ENCODE measurements at places on chromosomes 7 and 10.

DNA sequence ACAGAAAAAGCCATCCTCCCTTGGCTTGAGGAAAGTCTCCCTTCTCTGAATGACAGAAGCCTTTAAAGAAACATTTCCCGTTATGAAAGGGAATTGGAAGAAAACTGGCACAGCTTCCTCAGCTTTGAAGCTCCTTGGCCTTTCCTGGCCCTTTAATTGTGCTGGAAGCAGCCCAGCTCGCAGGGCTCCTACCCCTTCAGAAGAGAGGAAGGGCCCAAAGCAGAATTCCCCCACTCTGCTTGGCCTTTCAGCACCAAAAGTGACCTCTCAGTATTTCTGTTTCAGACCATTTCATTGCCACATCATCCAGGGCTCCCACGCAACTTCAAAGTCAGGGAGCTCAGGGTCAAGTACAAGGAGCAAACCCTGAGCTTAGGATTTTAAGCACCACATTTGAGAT is 4.2 kb downstream of the AFAP1L2 start:
- no peak for DNase-seq

DNA sequence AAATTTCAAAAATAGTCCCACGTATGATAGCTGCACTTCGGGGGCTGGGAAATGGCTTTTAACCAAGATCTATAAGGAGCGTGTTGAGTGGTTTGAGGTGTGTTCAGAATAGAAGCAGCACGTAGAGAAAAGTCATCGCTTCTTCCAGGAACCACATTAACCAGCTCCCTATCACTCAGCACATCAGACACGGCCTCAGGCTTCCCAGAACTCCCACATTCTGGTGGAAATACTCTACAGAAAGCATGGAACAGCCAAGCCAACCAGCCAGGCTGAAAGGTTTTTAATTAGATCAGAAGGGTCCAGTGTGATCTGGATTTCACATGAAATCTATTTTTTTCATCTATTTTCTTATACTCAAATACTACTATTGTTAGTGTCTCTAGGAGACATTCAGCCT is 231.5 kb upstream of the NRP1 start:
- DNase-seq, result no peak

DNA sequence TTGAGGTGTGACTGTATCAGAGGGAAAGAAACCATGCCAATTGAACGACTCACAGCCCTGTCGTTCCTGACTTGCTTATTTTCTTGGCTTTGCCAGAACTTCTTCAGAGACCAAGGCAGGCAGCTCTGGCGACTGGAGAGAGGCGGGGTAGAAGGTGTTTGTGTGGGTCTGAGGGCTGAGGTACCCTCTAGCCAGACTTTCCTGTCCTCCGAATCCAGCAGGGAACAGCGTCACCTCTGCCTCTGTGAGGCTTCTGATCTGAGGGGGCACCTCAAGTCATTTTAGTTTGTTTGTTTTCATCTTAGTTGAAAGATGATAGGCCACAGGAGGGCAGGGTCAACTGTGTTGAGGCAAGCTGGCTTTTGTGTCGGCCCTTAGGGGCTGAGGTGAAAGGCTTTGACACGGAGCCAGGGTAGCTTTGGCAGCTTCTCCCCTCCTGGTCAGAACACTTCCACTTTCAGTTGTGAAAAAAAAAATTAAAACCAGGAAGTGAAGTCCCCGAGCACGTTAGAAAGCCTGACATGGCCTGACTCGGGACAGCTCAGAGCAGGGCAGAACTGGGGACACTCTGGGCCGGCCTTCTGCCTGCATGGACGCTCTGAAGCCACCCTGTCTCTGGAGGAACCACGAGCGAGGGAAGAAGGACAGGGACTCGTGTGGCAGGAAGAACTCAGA is 1.9 kb downstream of the ACSL5 start:
- peak; percentile 13 for DNase-seq

DNA sequence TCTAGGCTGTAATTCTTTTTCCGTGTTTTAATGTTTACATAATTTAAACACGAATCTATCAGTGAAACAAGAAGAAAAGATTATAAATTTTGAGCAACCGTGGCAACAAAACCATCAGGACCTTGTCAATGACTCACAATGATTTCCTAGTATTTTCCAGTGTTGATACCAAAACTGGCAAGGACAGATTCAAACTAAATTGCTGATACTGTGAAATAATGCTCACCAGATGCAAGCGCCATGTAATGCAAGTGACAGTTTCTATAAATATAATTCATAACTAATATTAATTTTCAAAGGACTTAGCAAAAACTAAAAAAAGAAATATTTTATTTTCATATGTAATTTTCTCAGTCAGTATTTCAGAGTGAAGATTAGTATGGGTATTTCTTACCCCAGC is 203.6 kb downstream of the LRRN3 start:
- DNase-seq, result no peak

- no peak for DNase-seq
Measured at GRCh38 chr7:31633894-31634494, 53.0 kb upstream of the PPP1R17 start.

DNA sequence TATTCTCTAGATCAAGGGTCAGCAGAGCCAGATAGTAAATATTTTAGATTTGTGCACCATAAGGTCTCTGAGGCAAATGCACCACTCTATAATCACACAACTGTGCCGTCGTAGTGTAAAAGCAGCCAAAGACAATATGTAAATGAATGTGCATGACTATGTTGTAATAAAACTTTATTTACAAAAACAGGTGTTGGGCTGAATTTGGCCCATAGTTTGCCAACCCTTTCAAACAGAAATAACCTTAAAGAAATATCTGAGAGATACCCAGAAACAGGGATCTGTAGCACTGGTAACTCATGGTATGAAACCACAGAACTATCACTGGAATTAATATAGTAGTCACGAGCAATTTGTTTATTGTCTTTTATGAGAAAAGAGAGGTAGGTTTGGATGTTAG is 86.0 kb downstream of the ARID5B start:
- DNase-seq, result no peak

- no peak for DNase-seq
Measured at GRCh38 chr7:131741446-131741845, 185.0 kb upstream of the PODXL start.

GRCh38 chr10:74081192-74081803 is 69.3 kb downstream of the AP3M1 start:
- DNase-seq, result no peak

DNA sequence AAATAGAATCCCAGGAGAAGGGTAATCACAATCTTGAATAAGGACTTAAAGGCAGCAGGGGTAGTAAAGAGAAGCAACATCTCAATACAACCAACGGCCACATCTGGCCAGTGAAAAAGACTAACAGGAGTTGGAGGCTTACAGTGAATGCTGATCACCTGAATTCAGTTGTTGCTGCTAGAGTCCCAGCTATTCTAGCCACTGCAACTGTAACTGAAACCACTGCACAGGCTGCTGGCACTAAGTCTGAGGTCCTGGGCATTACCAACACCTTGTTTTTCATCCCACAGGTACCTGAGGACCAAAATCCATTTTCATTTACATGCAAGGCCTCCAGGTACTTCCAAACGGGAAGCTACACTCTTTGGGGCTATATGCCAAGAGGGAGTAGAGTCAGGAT is 44.4 kb downstream of the TPK1 start:
- no peak for DNase-seq

- no peak for DNase-seq
Measured at GRCh38 chr10:69772933-69773704, 28.6 kb upstream of the COL13A1 start.

DNA sequence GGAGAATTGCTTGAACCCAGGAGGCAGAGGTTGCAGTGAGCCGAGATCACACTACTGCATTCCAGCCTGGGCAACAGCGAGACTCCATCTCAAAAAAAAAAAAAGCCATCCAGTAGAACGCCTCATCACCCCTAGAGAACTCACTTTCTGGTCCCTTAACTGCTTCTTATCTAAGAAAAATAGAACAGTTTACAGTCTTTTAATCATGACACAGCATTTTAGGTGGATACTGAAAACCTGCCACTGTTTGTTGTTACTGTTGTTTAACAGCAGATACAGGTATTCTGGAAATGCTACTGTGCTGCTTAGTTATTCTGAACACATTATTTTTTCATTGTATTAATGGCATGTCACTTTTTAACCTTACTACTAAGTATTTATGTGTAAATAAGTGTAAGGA is 624.3 kb upstream of the GHITM start:
- no peak for DNase-seq

DNA sequence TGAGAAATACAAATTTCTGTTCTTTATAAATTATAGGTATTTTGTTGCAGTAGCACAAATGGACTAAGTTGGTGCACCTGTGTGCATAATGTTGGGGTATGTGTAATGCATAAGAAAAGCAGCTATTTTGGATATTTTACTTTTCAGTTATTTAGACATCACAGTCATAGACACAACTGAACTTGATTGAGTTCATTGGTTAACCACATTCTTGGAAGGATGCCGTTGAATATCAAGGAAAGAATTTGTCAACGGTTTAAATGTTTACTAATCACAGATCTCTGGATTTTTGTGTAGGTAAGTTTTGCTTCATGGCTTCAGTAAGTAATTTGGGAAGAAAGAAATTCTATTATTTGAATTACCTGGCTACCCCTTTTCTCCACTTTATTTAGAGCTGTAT is 4.1 kb downstream of the OTUD1 start:
- no peak for DNase-seq

DNA sequence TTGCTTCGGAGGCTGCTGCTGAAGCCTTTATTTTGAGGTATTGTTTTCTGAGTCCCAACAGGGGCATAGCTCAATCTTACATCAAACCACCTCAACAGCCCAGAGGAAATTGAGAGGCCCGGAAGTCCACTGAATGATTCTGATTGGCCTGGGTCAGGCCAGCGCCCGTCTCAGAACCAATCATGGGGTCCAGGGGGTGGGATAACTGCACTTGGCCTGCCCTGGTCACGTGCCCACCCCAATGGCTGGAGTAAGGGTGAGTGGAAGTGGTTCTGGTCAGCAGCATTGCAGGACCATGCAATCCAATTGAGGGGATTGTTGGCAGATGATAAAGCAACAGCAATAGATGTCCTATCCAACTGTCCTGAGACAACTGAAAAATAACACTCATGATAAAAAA is 190.6 kb downstream of the HERPUD2 start:
- no peak for DNase-seq

DNA sequence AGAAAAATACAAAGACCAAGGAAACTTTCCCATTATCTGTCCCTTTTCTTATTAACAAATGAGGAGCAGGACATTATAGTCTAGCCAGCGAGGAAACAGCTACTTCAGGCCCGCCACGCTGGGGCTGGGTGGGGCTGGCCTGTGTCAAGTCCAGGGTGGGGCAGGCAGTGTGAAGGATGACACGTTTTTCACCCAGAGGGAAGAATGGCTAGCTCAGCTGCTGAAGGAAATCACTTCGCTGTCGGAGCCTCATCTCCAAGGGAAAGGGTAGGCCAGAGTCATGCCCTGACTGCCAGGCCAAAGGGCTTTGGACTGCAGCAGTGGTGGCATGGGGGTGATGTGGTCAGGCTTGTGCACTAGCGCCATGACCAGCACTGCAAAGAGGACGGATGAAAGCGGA is 24.4 kb downstream of the COL13A1 start:
- no peak for DNase-seq

- DNase-seq, result peak; percentile 94
Measured at GRCh38 chr7:44123190-44124003, at the start of gene POLD2. Gene POLD2 (minus strand): TSS chr7:44123548. CDS start chr7:44122053, 1,495 bp downstream.

DNA sequence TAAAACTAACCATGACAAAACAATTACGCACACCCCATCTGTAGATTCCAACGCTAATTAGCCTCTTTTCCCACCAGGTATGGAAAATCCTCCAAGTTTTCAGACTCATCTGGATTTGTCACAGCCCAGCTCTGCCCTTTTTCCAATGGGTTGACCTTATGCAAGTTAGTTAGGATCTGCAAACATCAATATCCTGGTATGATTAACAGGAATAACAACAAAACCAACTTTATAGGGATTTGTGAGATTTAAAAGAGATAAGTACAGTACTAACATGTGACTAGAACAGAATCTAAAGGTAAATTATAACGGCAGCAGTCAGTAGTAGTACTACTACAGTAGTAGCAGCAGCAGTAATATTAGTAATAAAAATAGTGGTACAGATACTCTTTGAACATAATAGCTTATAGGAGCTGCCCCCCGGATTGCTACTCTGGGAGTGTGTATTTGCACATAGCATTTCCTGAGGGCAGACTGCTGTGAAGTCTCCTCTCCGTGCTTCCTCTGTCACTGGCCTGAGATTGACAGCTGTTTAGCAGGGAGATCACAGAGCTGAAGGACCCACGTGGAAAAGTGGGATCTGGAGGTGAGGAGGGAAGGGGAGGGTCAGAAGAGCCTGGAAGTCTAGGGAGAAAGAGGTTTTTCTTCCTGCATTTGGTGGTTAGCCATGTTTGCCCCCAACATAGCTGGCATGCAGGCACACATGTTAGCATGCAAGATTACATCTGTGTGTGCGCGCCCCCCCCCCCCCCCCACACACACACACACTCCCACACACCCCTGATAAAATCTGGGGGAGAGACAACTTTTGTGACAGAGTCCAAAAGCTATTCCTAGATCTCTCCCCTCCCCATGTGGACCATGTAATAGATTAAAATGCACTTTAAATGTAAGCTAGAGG is 73.3 kb upstream of the FAM171A1 start:
- no peak for DNase-seq

DNA sequence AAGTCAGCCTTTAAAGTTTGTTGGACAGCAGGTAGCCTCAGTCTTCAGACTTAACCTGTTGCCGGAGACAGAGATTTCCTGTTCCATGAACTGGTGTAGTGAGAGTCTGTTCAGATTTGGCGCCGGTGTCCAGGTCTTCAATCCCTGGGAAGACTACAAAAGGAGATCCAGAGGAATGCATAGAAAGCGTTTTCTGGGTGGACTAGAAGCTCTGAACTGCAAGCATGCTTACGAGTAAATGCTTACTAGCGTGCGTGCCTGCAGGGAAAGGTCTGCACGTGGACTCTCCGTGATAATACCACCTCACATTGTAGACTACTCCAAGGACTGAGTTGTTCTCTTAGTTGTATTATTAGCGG is 878 bp downstream of the GLRX3 start:
- no peak for DNase-seq

DNA sequence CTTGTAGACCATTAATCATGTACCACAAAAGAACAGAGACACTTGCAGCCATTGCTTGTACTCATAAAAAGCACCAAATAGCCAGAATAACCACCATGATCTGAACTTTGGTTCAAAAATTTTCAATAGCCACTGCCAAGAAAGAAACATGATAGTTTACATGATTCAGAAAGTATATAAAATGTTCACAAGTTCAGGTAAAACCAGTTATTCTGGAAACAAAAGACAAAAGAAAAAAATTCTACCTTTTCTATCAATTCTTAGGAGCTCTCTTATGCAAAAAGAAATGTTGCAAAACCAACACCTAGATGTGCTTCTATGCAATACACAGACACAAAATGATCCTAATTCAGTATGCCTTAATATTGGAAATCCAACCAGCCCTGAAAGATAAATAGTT is 108.7 kb downstream of the PCLO start:
- no peak for DNase-seq

GRCh38 chr7:84025332-84025927 is 169.2 kb downstream of the SEMA3A start:
- DNase-seq, result no peak

DNA sequence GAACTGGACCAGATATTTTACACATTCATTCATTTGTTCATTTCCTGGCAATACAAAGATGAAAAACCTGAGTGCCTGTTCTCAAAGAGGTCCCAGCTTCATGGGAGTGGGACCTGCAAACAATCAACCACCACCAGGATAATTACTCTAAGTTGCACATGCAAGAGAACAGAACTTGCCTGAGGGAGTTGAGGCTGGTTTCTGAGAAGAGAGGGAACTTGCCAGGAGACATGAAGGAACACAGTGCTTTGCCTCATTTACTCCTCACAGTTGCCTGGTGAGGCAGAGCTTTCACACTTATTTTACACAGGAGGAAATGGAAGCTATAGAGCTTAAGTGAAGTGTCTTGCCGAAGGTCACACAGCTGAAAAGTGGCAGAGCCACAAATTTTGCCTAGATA is 170.1 kb downstream of the SORCS3 start:
- DNase-seq, result no peak

GRCh38 chr7:66119245-66119850 is 4.7 kb downstream of the CRCP start:
- no peak for DNase-seq
